ENCODE measurements at places on chromosomes 1 and 21. TPM values are rescaled to one million over a fixed set of nuclear protein-coding genes. Genes with fewer than 3 reads are reported as not detected.

The ATP1A2 gene
- total RNA-seq, result not detected

DNA sequence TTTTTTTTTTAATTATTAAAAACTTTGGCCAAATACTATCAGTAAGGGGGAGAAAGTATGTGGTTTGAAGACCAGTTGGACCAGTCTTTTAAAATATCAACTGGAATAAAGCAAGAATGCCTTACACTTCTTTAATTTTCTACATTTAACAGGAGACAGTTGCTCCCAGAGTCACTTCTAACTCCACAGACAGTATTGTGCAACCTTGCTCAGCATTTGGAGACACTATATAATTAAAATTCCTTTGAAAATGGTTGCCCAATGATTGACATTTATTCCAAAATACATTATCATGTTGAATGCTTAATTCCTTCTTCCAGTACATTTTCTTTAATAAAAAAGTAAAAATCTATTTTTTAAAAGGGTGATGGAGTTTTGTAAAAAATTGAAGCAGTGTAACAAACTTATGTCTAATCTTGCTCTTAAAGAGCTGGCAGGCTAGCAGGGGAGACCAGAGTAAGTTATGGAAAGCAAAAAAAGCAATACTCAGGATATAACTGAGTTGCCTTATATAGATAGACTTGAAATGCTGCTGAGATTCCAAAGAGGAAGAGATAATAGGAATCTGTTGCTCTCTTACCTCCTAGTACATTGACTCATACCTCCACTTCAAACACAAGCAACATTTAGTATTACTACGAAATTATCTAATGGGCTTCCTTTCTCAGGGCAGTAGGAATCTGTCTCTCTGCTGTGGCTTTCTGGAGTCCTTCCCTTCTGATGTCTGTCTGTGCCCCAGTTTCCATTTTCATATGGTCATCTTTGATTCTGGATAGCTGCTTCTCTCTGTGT is 69.7 kb upstream of the RGL1 start:
- no peak for DNase-seq

GRCh38 chr1:228018125-228018398 is 11.3 kb downstream of the WNT3A start:
- no peak for DNase-seq

DNA sequence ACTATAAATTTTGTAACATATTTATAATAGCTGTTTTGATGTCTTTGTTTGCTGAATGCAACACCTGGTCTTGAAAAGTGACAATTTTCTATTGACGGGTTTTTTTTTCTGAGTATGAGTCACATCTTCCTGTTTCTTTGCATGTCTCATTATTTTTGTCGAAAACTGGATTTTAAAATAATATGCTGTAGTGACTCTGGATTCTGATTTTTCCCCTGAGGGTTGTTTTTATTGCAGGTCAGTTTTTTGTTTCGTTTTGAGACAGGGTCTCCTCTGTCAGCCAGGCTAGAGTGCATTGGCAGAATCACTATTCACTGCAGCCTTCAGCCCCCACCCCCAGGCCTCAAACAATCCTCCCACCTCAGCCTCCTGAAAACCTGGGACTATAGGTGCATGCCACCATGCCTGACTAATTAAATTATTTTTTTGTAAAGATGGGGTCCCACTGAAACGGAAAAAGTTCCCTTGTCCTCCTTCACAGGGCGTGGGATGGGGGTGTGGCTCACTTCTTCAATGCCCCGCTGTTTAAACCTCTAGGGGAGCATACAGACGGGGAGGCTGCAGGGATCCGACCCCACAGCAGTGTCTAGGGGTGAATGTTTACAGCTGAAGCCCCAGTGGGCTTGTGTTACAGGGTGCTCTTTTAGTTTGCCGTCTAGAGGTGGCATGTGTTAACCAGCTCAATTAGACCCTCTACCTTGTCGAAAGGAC is 11.3 kb upstream of the PPIE start:
- DNase-seq, result no peak

- no peak for DNase-seq
Measured at GRCh38 chr1:19923137-19923952, at the start of gene PLA2G2E. Gene PLA2G2E (minus strand): TSS chr1:19923617. CDS start chr1:19923559, 58 bp downstream.

The C1QB gene
- not detected for total RNA-seq

GRCh38 chr1:205293350-205294074 is 28.0 kb downstream of the NUAK2 start:
- DNase-seq, result no peak

DNA sequence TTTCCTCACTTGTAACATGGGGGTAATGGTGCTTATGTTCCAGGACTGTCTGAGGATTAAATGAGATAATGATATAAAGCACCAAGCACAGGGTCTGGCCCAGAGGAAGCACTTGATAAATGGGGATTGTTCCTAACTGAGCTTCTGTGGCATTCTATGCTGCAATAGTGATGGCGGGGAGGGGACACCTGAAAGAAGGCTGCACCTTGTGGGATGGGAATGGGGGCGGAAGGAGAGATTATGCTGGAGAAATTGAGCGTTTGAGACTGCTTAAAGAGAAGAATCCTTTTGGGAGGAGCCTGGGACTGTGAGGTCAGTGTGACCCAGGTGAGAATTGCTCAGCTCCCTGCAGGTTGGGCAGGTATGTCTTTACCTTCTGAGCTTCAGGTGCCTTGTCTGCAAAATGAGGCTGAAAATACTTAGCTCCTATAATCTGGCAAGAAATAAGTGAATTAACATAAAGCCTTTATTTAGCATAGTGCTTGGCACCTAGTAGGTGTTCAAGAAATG is 55.9 kb upstream of the CTPS1 start:
- no peak for DNase-seq

DNA sequence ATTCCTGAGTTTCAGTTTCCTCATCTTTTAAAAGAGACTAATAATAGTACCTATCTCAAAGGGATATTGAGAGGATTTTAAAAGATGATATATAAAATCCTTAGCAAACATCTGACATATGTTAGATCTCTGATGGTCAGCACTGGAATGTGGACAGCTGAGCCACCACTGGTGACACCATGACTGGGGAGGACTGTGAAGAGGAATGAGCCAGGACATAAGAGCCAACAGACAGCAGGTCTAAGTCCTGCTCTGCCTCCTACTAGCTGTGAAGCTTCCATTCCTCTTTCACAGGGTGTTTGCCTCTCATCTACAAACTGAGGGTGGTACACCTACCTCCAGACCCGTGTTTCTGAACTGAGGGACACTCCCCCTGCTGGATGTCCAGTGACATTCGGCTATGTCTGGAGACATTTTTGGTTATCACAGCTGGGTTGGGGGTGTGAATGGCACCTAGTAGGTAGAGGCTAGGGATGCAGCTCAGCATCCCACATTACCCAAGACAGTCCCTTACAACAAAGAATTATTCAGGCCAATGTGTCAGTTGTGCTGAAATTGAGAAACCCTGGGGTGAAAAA is 109.1 kb upstream of the OLIG2 start:
- peak; percentile 31 for DNase-seq

The CBR3 gene
- total RNA-seq, result not detected
